ENCODE measurements at places on chromosomes 2 and 18.

GRCh38 chr2:157848213-157848612 is 27.9 kb downstream of the ACVR1 start:
- no peak for DNase-seq

DNA sequence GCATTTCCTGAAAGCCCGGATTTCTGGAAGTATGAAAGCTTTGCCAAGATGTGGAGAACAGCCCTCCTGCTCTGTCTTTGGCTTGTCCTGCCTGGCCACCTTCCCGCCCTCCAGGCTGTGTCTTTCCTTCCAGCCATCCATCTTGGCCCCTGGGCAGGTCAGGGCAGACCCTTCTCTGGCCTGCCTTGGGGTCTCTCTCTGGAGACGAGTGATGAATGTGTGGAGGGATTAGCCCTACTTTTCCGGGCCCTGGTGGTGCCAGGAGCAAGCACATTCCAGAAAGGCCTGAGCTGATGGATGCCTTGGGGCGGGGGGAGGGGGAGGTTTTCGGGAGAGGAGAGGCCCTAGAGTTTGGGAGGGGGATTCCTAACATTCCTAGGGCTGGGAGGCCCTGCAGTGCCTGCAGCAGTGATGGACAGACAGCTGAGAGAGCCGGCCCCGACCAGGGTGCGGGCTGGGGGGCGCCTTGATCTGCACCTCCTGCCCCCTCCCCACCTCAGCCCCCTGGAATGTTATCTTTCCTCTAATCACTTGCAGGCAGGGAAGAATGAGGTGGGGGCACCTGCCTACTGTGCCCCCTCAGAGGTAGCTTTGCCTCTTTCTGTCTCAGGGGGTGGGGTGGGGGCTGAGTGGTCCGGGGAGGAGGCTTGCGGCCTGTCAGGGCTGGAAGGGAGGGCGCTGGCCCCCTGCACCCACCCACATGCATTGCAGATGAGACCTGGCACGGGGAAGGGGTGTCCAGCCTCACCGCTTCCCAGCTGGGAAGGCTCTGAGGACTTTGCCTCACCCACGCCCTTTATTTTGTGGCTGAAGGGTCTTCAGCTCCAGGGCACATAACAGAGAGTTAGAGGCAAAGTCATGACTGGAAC is 156.2 kb downstream of the DDX1 start:
- no peak for DNase-seq

DNA sequence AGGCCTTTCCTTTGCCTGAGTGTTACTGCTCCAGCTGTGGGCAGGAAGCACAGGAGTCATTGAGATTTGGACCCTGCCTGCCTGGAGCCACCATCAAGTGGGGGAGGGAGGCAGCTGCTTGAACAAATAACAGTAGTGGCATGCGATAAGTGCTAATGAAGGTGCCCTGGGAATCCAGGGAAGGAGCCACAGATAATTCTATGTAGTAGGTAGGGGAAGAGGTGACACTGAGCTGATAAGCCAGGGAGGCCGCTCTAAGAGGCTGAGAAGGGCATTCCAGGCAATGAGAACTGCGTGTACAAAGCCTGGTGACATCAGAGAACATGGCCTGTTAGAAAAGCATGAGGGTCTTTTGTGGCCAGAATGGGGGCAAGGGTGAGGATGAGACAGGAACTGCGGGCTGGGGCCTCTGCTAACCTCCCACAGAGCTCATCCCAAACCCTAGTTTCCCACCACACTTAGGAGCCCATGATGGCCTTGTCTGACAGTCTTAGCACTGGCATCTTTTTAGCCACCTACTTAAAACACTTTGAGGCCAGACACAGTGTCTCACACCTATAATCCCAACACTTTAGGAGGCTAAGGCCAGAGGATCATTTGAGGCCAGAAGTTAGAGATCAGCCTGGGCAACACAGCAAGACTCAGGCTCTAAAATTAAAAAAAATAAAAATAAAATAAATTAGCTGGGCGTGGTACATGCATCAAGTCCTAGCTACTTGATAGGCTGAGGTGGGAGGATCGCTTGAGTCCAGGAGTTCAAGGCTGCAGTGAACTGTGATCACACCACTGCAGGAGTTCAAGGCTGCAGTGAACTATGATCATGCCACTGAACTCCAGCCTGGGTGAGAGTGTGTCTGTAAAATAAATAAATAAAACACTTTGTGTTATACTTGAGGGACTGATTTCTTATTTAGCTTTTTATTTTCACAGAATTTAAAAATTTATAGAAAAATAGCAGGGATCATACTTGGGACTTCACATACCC is 58.9 kb downstream of the TET3 start:
- DNase-seq: no peak

GRCh38 chr2:227824711-227825110 is 11.1 kb downstream of the CCL20 start:
- DNase-seq: no peak

DNA sequence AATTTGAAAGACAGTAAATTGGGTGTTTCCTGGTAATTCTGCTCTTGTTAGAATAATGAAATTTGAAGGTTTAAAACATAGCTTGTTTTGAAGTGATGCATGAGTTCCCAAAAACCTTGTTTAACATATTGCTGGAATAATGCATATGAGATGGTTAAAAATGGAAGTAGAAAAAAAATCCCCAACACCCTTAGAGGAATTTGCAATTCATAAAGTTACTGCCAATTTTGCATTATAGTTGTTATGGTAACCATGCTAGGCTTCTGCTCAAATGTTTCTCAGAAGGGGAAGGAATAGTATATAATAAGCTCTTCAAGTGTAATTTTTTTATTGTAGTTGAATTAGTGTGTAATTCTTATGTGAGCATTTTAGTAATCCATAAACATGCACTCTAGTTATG is 49.1 kb downstream of the FASTKD2 start:
- DNase-seq: no peak

DNA sequence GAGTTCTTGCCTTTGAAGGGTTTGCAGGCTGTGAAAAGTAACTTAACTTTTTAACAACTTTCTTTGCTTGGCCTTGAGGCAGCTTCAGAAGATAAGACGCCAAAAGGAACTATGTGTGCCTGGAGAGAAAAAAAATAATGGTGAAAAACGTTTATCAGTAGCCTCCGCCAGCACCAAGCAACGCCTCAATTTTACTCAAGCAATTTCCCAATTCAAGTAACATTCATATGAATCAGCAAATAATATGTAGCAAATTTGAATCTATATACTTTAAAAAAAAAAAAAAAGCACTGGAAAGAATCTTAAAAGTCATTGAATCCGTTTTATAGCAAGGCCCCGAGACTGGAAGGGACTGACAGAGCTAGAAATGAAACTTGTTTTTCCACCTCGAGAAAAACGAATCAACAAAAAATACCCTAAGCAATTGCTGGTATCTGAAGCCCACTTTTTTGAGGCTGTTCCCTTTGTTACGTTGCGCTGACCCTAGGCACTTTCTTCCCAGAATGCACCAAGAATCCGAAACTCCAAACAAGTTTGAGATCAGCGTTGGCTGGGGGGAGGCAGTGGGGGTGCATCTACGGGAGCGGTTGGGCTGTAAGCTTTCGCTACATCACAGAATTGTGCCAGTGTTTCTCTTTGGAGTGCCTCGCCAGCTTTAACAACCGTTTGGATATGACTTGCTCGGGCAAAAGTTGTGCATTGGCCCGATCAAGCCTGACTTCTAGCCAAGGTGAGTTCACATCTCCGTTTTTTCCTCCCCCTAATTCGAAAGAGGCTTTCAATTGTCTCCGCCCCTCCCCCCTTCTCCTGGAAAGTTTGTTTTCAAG is 2.7 kb upstream of the TGIF1 start:
- peak; percentile 71 for DNase-seq

DNA sequence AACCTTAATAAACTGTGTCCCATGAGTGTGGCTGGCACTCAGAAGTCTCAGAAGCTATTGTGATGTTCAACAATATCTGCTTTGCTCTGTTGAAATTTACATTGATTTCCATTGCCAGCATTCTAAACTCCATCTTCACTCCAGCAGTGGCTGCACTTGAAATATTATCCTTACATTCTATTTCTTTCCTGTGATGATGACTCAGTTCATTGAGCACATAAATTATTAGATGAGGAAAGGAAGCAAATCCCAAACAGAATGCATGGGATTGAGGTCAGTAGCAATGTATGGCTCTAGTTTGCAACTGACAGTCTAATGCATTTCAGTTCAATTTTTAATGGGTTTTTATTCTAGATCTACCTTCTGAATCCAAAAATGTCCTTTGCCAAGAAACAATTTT is 92.4 kb upstream of the TTN start:
- DNase-seq: no peak

GRCh38 chr2:197011801-197012641 is 85.5 kb upstream of the PGAP1 start:
- DNase-seq: peak; percentile 28

DNA sequence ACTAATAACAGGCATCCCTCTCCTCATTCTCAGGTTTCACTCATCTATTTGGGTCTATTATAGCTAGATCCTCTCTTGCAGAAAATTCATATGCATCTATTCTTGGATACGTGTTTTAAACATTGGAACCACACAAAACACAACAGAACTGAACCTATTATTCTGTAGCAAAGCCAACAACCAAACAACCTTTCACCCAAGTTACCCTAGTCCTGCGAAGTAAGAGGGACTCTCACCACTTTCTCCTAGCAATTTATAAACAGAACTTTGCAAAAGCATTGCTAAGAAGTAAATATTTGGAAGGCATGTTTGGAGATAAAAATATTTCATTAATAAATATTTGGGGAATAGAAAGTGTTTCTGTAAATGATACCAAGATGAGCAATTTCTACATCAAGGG is 20.4 kb upstream of the SH3BP4 start:
- DNase-seq: no peak

DNA sequence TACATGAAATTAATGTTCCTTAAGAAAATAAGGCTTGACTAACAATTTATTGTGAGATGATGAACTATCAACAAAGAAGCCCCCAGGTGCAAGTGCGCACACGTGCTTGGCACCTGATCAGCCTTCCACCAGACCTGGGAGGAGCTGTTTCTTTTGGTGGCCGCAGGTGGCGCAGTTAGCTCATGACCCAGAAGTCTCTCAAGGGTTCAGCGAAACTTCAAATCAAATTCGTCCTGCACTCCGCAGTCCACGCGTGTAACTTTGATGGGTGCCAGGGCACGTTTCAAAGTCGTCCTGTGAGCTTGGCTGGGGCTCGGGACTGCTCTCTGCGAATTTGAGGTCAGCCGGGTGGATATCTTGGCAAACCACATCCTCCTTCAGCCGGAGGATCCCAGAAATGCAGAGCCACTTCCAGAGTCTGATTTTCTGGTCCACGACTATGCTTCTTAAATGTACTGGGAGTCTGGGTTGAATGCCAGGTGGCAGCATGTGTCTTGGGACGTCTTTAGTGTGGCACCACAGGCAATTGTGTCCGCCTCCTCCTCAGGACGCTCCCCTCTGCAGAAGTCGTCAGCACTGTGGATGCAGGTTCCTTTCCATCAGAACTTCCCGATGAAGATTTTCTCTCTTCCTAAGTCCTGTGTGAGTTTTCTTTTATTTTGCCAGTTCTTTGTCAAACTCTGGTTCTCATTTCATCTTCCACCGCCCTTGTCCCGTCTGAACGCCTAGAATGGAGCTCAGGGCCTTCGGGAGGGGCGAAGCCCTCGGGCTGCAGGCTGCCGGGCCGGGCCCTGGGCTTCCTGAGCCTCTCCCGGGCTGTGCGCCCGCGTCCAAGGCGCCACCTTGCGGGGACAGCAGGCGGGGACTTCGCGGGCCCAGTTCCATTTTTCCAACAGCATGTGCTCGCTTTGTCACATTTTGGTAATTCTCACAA is 61.3 kb upstream of the RAPGEF4 start:
- no peak for DNase-seq

GRCh38 chr2:124258140-124258880 is 233.2 kb downstream of the CNTNAP5 start:
- DNase-seq: no peak

DNA sequence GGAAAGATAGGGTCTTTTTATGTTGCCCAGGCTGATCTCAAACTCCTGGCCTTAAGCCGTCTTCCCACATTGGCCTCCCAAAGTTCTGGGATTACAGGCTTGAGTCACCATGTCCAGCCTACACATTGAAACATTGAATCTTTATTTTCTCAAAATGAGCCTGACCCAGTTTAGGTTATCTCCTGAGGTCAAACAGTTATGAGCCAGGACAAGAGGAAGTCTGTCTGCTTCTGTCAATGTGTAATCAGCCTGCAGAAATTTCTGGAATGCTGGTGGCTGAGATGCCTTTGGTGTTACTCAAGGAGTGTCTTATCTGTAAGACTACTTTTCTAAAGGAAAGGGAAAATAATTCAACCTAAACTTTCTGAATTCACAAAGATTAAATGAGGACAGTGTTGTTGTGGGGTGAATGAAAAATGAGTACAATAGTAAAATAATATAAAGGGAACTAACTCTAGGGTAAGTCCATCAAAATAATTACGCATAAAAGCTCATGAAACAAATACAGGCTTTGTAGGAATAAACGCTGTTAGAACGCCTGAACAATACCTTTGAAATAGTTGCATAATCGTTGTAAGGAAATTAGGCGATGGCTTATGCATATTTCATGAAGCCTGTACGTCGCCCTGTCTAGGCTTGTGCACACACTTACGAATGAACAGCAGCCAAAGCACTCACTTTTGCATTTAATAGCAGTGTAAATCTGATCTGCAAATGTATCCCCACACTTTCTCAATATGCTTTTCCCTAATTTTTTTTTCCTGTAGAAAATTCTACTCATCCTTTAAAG is 260.8 kb downstream of the RDH14 start:
- no peak for DNase-seq

GRCh38 chr2:100178085-100178788 is 35.8 kb upstream of the AFF3 start:
- peak; percentile 25 for DNase-seq

DNA sequence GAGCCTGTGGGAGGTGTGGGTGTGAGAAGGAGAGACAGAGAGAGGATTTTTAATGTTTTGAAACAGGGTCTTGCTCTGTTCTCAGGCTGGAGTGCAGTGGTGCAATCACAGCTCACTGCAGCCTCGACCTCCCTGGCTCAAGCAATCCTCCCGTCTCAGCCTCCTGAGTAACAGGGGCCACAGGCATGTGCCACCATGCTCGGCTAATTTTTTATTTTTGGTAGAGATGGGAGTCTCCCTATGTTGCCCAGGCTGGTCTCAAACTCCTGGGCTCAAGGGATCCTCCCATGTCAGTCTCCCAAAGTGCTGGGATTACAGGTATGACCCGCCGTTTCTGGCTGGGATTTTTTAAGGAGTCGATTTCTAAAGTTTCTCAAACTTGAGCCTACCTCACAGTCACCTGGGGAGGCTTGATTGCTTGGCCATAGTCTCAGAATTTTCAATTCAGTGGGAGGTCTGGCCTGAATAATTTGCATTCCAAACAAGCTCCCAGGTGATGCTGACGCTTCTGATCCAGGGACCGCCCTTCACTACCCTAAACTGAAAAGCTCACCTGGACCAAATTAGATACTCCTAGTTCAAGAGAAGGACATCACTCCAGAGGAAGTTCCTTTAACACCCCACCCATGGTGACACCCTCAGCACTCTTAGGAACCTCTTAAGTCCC is 70.8 kb upstream of the SLC1A4 start:
- DNase-seq: no peak

DNA sequence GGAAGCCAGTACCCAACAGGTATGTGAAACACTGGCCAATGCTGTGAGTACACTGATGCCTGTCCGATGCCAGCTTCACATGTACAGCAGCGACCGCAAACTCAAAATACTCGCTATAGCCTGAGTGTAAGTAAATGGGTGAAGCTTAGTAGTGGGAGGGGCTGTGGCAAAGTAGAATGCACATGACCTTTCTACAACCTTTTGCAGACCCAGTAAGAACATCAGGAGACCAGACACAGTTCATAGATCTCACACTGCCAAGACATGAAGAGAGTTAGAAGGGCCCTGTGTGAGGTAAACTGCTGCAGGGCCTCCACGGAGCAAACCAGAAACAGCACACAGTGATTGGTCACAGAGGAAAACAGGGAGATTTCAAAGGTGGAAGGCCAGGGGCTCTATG is 9.1 kb upstream of the UBXN4 start:
- DNase-seq: no peak

All from HL-60 (cell line).